Neuronal stem cell (in vitro differentiated cells): ENCODE measurements at places on chromosomes 1 and 21.
A peak's percentile ranks its signal among the peaks of the same experiment; 100 is the strongest.

- peak; percentile 51 for DNase-seq
Observed at GRCh38 chr1:200029035-200029821, 1.7 kb downstream of the NR5A2 start.

- DNase-seq = no peak
Observed at GRCh38 chr1:36137776-36138175, 11.5 kb downstream of the TRAPPC3 start.

- DNase-seq = no peak
Observed at GRCh38 chr1:183291802-183292514, 105.9 kb downstream of the LAMC2 start.

DNA sequence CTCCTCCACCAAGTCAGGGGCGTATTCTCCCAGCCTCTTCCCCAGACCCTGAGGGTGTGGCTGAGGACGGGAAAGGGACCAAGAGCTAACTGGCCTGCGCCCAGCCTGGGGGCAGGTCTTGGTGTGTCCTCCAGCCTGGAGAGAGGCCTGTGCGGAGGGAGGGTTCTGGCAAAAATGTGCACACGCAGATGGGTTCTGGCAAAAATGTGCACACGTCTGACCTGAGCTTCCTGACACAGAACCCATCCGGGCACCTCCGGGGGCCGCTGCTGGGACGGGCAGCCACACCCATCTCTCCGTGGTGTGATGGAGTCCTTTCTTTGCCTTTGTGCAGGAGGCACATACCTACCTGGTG, 23.1 kb upstream of the PKP1 start:
- no peak for DNase-seq

DNA sequence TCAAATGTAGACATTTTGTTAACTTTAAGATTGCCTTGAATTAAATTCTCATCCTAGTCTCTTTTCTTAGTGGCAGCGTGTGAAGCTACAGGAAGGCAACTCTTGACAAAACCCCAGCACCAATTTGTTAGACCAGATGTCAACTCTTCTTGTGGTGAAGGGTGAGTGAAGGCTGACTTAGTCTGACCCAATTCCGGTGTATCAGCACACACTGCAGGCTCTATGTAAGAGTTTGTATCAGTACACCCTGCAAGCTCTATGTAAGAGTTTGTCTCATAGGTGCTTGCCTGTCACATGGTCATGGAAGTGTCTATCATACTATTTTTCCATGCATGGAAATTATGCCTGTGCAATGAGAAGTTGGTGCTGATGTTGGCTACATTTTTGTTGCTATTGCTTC, 16.8 kb downstream of the CR2 start:
- DNase-seq = no peak

DNA sequence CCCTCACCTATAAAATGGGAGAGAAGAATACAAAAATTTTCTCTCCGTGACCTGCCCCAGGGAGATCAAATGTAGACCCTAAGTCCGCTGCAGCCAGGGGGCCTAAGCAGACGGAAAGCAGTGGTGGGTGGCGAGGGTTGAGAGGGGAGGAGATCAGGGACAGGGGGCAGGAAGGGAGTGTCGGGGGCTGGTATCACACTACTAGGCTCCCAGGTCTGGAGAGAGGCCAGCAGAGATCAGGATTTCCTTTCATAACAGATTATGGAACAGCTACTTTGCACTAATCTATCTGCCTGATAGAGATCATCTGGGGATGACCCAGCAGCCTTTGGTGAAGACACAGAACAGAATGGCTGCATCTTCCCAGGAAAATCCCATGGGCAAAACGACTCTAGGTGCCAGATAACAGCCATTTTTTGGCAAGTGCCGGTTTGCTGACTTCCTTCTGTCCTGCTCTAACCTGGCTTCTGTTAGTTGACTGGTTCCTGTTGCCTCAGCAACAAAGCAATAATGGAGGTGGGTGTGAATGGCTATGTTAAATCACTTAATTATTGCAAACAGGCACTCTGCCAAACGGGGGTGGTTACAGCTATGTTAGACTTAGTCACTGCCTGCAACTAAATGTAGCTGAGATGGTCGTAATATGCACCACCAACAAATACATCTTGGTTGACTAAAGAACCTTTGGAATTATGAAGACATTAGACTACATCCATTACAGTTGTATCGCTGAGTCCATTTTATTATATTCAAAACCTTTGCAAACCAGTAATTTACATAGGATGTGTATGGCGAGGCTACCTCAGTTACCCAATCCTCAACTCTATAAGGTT, 30.0 kb upstream of the EPS8L3 start:
- DNase-seq = no peak
